Activated T-helper 9 cell treated with anti-CD3 and anti-CD28 coated beads, Interleukin-2, amount 50 U/mL, for 16 hours (primary cell): ENCODE measurements at places on chromosomes 16 and 17.

GRCh38 chr17:7204828-7205461 is 14.7 kb downstream of the DLG4 start:
- DNase-seq: peak; percentile 84

DNA sequence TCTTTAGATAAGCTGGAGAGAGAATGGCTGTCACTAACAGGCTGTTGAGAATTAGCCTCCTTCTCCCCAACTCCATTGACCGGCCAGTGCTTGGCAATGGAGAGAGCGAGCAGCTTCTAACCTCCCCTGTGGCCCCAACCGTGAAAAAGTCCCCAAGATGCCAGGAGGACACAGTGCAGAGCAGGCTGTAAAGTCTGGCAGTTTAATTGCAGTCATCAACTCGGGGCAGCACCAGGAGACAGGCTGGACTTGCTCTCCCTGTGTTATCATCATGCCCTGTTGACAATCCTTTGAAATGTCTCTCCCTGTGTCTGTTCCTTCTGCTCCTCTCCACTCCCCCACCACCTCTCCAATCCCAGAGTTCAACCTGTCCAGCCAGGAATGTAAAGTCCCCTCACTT is 705 bp upstream of the CDRT4 start:
- no peak for DNase-seq

- peak; percentile 22 for DNase-seq
These were observed 670 bp downstream of the TNFSF12 start for GRCh38 chr17:7549401-7550055.

GRCh38 chr17:19372866-19373504 is 5.3 kb upstream of the MAPK7 start:
- DNase-seq: no peak

GRCh38 chr16:60553090-60553757 is 1483.0 kb downstream of the CDH8 start:
- DNase-seq: no peak

- DNase-seq: no peak
These were observed 32.4 kb downstream of the SPAG9 start for GRCh38 chr17:51088287-51088686.

DNA sequence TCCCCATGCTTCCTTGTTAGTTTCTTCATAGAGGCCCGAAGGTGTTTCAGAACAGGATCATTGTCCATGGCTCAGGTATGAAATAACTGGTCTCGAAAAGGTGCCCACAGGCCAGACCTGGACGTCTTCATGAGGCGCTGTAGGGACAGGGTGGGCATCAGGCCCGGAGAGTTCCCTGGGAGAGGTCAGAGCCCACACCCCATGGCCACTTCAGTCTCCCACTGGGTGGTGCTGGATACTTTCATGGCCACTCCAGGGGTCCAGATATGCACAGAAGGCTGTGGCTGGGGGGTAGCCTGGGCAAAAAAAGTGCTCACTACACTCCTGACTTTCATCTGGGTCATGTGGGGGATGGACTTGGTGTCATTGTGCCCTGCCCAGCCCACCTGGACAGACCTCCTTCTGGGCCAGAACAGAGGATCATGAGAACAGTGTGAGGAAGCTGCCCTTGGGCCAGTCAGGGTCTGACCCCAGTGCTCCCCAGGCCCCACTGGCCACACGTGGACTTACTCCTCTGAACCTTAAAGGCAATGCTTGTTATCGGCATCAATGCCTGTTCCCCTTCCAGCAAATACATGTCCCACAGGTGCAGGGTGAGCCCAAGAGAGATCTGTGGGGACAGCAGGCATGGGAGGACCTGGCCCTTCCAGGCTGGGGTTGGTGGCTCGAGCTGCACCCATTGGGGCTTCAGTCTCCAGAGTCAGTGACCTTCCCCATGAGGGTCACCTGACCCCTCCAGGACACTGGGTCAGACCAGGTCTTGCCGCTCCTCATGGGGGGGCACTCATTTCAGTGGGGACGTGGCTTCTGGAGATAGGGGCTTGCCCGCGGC is 36.9 kb downstream of the LGALS9 start:
- DNase-seq: no peak

DNA sequence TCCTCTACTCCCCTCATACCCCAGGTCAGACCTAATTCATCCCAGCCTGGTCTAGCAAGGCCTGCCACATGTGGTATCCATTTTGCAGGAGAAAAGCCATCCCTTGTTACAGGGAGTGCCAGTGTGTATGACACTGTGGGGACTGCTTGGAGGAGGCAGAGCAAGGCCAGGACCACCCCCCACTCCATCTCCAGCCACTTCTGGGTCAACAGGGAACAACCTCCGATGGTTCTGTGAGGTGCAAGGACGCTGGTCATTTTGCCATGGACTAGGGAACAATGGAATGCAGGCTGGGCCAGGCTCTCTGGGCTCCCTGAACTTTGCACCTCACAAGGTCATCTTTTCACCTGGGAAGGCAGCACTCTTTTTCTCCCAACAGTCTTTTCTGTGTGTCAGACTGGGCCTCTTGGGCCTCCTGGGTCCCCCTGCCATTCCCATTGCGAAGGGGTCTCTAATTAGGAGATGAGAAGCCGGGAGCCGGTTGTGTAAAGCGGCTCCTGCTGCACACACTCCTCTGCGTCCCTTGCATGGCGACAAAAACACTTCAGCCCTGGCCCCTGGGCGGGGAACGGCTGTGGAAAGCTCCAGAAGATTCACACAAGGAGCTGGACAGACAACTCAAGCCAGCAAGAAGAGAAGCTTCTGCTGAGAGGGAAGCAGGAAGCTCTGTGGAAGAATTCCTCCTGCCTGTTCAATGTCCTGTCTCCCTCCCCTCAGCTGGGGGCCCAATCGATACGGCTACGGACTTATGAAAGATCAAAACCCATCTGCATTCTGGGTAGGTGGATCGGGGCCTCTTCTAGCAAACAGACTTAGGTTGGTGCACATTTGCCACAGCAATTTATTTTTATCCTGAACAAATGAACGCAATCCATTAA is 38.5 kb upstream of the MTSS2 start:
- DNase-seq: no peak

GRCh38 chr17:36730857-36731490 is 129.6 kb downstream of the MRM1 start:
- DNase-seq: no peak

GRCh38 chr16:189604-190186 is 9.4 kb downstream of the HBQ1 start:
- DNase-seq: no peak

DNA sequence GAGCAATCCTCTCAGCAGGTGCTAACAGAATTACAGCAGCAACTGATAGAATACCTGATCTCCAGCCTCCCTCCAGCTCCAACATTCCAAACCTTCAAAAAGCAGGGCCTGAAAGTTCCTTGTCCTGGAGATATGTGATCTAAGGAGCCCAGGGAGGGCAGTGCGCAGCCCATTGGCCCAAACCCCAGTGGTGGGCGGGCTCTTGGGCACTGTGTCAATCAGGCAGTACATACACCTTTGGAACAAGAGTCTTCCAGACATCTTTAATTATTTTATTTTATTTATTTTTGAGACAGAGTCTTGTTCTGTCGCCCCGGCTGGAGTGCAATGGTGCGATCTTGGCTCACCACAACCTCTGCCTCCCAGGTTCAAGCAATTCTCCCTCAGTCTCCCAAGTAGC is 24.2 kb downstream of the SLC12A3 start:
- DNase-seq: no peak

- DNase-seq: no peak
These were observed 7.1 kb downstream of the UBE2O start for GRCh38 chr17:76445697-76446448.

- no peak for DNase-seq
These were observed 53.1 kb upstream of the ATF7IP2 start for GRCh38 chr16:10332775-10333174.

DNA sequence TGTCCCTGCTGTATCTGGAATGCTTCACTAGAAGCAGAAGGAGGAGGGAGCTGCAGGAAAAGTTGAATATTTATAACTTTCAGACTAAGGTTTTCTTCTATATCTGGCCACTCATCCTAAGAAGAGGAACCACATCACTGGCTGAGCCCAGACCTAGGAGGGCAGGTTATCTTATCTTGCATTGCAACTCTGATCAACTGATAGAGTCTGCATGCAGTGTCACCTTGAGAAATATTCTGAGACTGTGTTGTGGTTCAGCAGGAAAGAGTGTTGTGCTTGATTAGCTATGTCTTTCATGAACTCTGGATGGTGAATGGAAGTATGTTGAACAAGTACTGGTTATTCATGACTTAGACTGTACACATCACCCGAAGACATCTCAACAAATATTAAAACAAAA is 460.0 kb downstream of the TOX3 start:
- DNase-seq: no peak

DNA sequence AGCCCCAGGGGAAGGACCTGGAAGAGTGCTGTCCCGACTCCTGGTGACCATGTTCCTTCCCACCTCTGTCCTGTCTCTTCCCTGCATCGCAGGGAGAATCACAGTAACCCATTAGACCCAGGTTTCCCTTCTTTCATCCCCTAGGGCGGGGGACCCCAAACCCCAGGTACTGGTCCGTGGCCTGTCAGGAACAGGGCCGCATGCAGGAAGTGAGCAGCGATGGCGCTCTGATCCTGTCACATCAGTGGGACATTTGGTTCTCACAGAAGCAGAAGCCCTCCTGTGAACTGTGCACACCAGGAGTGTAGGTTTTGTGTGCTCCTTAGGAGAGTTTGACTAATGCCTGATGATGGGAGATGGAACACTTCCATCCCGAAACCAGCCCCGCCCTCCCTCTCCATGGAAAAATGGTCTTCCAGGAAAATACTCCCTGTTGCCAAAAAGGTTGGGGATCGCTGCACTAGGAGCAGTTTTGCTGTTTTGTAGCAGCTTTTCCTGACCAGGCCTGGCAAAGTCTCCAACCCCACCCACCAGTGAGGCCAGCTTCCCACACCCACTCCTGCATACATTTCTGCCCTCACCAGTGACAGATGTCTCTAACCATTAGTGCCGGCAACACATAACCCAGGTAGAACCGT is 10.5 kb downstream of the MNT start:
- DNase-seq: no peak

GRCh38 chr17:37787055-37787757 is 42.3 kb upstream of the HNF1B start:
- DNase-seq: no peak

DNA sequence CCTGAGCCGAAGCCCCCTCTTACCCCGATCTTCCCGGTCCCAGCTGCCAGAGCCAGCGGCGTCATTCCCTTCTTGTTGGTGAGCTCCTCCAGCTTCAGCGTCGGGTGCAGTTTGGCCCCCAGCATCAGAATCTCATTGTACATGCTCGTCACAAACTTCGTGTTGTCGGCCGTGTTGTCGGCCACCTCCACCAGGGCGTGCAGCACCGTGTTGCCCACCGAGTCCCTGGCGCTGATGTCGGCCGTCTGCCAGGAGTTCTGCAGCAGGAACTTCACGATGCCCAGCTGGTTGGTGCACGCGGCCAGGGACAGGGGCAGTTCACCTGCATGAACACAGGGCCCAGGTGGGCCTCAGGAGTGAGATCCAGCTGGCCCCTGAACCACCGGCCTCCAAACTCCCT is 19.4 kb downstream of the TRPV1 start:
- no peak for DNase-seq

- DNase-seq: no peak
These were observed 16.8 kb upstream of the KRT10 start for GRCh38 chr17:40839194-40839593.

DNA sequence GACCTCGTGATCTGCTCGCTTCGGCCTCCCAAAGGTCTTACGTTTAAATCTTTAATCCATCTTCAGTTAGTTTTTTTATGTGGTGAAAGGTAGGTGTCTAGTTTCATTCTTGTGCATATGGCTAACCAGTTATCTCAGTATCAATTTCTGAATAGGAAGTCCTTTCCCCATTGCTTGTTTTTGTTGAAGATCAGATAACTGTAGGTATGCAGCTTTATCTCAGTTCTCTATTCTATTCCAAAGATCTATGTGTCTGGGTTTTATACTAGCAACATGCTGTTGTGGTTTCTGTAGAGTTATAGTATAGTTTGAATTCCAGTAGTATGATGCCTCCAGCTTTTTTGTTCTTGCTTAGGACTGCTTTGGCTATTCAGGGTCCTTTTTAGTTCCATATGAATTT is 65.2 kb downstream of the TNFRSF13B start:
- no peak for DNase-seq

- no peak for DNase-seq
These were observed 39.1 kb upstream of the ADGRG1 start for GRCh38 chr16:57589374-57589773.

- no peak for DNase-seq
These were observed 14.7 kb downstream of the TPPP3 start for GRCh38 chr16:67378642-67379041.

DNA sequence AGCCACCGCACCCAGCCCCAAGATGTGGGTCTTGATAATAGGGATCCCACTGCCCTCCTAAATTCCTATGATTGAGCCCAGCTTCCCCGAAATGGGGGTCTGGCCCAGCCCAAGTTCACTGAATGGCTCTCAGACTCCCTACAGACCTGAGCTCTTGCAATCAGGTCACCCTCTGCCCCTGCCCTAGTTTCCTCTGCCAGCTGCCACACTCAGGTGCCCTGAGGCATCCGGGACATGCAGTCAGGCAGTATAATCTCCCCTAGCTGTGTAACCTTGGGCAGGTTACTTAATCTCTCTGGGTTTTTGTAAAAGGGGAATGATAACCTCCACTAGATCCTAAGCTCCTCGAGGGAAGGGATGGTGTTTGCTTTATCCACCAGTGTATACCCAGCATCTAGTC is 61.1 kb upstream of the TOB1 start:
- no peak for DNase-seq

DNA sequence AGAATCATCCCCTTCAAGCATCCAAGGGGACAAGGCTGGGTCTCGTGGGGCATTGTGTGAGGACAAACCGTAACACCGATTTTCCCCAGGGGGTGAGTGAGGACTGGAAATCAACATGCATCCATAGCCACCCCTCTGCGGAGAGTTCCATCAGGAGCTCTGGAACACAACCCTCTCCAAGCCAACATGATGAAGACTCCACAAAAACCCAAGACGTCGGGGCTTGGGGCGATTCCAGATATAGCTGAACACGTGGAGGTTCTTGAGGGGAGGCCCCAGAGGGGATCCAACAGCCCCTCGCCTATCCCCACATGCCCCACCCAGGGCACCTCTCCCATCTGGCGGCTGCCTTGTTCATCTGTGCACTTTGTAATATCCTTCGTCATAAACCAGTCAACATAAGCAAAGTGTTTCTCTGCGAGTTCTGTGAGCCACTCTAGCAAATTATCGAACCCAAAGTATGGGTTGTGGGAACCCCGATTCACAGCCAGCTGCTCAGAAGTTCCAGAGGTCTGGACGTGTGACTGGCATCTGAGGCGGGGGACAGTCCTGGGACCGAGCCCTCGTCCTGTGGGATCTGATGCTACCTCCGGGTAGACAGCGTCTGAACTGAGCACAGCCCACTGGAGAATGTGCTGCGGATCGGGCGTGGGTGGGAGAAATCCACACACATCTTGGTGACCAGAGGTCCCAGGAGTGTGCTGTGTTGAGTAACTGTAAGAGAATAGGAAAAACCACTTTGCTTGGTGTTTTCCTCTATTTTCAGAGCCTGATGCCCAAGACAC is 55.5 kb downstream of the RPH3AL start:
- no peak for DNase-seq

DNA sequence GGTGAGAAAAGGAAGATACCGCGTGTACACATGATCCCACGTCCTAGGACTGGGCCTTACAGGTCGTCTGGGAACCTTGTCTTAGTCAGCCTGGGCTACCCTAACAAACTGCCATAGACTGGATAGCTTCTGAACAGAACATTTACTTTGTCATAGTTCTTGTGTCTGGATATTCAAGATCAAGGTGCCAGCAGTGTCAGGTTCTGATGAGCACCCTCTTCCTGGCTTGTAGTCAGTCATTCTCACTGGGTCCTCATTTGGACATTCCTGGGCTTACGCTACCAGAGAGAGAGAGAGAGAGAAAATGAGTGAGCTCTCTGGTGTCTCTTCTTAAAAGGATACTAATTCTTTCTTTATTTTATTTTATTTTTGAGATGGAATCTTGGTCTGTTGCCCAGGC is 685.8 kb upstream of the RBFOX1 start:
- no peak for DNase-seq
